Endothelial cell (in vitro differentiated cells): ENCODE measurements at places on chromosomes 4 and X. TPM values are rescaled to one million over a fixed set of nuclear protein-coding genes. Genes with fewer than 3 reads are reported as not detected.

GRCh38 chr4:152348670-152349069 lies 187.2 kb downstream of the FBXW7 start:
- DNase-seq, result no peak
- no peak overlapping the region for H3K4me3 ChIP-seq
- no peak overlapping the region for H3K27ac ChIP-seq
- H3K4me1 ChIP-seq, result peaks cover 2% of the 10 kb centered on the region
- no peaks in the 10 kb centered on the region for H3K36me3 ChIP-seq

PNMA3 gene
- total RNA-seq, result 1.4 TPM

- no peak overlapping the region for H3K4me3 ChIP-seq
- DNase-seq, result no peak
- H3K4me1 ChIP-seq, result peaks cover 16% of the 10 kb centered on the region
- no peaks in the 10 kb centered on the region for H3K36me3 ChIP-seq
- no peak overlapping the region for H3K27ac ChIP-seq
Observed at GRCh38 chr4:73451404-73451803, 15.4 kb downstream of the AFP start.

UGT8 gene
- 4.1 TPM for total RNA-seq

VEGFD gene
- 0.56 TPM for total RNA-seq

ZNF827 gene
- 22.8 TPM for total RNA-seq

DNA sequence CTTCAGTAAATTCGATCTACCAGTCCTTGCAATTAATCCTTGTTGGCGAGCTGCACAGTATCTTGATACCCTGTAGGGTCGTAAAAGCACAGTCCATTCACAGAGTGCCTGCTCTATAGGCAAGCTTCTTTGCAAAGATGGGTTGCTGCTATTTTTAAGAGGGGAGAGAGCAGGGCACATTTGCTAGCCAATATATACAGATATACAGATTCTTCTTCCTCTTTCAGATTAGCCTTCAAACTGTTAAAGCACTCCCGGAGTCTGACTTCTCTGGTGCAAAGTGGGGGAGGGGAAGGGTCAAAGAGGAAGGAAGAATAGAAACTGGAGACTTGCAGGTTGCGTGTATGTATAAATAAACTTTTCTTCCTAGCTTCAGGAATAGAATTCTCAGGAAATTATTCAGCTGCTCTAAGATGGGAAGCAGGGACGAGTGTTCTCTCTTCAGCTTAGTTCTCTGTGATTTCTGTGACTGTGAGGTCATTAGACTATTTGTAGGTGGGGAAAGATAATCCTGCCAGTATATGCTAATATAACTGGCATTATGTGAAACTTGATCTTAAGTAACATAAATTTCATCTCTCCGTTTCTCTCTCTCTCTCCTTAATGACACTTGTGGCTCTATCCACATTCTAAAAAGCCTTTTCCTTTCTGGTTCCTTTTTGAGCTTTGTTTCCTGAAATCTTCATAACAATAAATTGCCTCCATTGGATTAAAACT lies at the start of gene CYSLTR1:
Gene CYSLTR1, minus strand, starts transcription at position 242 of the 717 bp plus-strand sequence. CDS start 53,865 bp downstream, outside the sequence.
- no peaks in the 10 kb centered on the region for H3K36me3 ChIP-seq
- no peak within 1 kb of the TSS for H3K27ac ChIP-seq
- no peaks in the 10 kb centered on the region for H3K27me3 ChIP-seq
- H3K4me1 ChIP-seq, result peaks cover 9% of the 10 kb centered on the region

DNA sequence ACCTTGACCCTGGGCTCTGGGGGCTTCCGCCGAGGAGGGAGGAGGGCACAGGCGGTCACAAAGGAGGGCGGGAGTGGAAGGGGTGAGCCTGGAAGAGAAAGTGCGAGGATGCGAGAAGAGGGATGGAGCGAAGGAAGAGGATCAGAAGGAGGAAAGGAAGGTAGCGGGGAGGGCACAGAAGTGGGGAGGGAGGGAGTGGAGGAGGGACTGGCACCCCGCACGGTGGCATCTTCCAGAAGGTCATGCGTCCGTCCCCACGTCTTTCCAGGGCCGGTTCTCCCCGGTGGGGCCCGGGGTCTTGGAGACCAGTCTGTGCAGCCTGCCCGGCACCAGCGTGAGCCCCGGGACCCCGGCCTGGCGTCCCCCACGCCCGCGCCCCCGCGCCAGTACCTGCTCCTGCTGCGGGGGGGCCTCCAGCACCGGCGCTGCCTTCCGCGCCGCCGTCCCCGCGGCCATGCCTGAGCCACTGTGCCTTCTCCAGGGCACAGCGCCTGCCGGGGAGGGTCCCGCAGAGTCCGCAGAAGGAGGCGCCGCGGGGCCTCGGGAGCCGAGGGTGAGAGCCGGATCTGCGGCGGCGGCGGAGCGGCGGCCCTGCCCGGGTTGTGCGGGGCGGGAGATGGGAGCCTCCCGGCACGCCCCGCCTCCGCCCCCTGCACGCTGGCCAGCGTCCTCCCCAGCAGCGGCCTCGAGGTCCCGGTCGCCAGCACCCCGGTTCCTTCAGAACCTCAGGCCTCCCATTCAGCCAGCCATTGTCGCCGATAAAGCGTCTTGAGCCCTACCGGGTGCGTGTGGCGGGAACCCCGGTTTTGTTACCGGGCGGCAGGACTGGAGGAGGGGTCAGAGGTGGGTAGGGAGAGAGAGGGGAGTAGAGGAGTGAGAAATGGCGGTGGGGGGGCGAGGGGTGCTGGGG lies at the start of gene RNF175:
Gene RNF175, minus strand, starts transcription at position 618 of the 910 bp plus-strand sequence. Its CDS starts 162 bp downstream, at position 456.
- H3K4me1 ChIP-seq, result peaks cover 2% of the 10 kb centered on the region
- peak; percentile 41 for DNase-seq
- no peaks in the 10 kb centered on the region for H3K36me3 ChIP-seq

PPM1K gene
- 9.7 TPM for total RNA-seq

GRCh38 chr4:128350449-128351045 lies 62.9 kb upstream of the PGRMC2 start:
- no peaks in the 10 kb centered on the region for H3K36me3 ChIP-seq
- H3K27ac ChIP-seq, result no peak overlapping the region
- DNase-seq, result no peak
- no peak overlapping the region for H3K4me3 ChIP-seq

DNA sequence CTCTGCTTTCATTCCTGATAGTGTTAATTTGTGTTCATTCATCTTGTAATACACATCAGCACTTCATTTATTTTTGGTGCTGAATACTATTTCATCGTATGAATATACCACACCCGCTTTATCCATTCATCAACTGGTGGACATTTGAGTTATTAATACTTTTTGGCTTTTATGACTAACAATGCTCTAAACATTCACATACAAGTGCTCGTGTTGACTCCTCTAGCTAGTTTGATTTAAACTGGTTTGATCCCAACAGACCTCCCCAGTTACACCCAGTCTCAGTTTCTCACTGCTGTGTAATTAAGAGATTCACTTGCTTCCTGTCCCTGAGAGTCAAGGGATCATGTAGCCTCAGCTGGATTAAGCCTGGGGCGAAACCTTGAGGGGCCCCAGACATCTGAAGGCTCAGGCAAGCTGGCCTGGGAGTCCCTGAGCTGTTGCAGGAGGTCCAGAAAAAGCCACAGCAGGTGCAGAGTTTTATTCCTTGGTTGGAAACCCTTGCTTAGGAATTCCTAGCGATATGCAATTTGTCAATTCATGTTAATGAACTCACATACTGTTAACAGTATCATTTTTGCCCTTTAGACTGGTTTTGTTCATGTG lies 52.8 kb upstream of the CLDN24 start:
- H3K27me3 ChIP-seq, result peaks cover 9% of the 10 kb centered on the region
- no peak overlapping the region for H3K4me3 ChIP-seq
- no peak overlapping the region for H3K27ac ChIP-seq
- DNase-seq, result no peak

GRCh38 chr4:56342746-56343145 lies 44.5 kb downstream of the AASDH start:
- no peak for DNase-seq
- no peak overlapping the region for H3K4me3 ChIP-seq
- H3K27ac ChIP-seq, result no peak overlapping the region

RBM46 gene
- total RNA-seq, result not detected

TGIF2LX gene
- total RNA-seq, result not detected

SSR4 gene
- total RNA-seq, result 243 TPM

DNA sequence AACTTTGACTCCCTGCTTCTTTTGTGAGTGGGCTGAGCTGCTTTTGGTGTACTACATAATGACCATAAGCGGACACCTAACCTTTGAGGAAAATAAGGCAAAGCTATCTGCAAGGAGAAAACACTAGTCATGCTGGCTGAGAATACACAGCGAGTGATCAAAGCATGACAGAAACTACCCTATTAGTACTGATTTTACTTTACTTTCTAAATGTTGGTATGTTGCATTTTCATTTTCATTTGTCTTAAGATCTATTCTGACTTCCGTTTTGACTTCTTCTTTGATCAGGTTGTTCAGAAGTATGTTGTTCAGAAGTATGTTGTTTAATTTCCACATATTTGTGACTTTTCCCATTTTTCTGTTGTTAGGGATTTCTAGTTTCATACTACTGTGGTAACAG lies 361.1 kb downstream of the TRAM1L1 start:
- no peak overlapping the region for H3K27ac ChIP-seq
- DNase-seq, result no peak
- H3K4me1 ChIP-seq, result no peaks in the 10 kb centered on the region
- no peaks in the 10 kb centered on the region for H3K27me3 ChIP-seq

ARHGAP6 gene
- 4.1 TPM for total RNA-seq

DNA sequence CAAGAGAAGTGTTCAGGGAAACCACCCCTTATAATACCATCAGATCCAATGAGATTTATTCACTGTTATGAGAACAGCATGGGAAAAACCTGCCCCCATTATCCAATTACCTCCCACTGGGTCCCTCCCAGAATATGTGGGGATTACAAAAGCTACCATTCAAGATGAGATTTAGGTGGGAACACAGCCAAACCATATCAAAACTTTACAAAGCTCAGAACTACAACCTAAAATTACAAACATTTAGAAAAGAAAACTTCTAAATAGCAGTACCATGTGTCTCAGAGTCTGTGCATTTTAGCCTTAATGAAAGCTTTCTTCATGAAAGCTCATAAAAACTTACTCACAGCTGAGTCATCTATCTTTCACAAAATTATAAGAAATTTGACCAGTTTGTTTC lies 1442.8 kb upstream of the PCDH7 start:
- no peak overlapping the region for H3K27ac ChIP-seq
- H3K4me1 ChIP-seq, result peaks cover 3% of the 10 kb centered on the region
- H3K36me3 ChIP-seq, result peaks cover 3% of the 10 kb centered on the region
- no peak for DNase-seq
- no peaks in the 10 kb centered on the region for H3K27me3 ChIP-seq

DNA sequence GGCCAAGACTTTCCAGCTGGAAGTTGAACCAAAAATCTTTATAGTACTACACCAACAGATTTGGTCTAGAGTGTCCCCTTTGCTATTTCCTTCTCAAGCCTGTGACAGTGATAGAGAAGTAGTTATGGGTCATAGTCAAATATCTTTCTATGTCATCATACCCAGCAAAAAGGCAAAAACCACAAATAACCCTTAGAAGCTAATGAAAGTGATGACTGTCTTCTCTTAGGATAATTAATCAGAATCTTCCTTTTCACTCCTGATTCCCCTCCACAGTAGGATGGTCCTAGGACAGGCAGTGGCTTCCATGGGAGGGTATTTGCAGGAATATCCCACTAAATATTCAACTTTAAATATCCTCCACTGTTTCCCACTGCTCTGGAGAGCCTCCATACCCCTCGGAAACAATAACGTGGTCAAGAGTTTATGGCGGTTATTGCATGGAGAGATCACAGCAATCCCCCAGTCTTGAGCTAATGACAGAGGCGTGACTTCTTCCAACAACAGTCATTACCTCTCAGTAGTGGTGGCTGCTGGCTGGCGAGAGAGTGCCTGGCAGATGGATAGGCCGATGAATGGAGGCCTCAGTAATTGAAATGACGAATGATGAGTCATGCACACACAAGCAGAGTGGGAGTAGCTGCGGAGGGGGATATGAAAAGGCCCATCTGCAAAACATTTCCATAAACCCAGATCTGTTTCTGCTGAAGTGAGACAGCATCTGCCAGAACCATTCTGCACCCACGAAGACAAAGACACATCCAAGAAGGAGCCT lies 154.9 kb downstream of the STK32B start:
- no peak for DNase-seq
- H3K4me1 ChIP-seq, result no peaks in the 10 kb centered on the region
- no peak overlapping the region for H3K27ac ChIP-seq
- peaks cover 2% of the 10 kb centered on the region for H3K27me3 ChIP-seq
- H3K4me3 ChIP-seq, result no peak overlapping the region

DNA sequence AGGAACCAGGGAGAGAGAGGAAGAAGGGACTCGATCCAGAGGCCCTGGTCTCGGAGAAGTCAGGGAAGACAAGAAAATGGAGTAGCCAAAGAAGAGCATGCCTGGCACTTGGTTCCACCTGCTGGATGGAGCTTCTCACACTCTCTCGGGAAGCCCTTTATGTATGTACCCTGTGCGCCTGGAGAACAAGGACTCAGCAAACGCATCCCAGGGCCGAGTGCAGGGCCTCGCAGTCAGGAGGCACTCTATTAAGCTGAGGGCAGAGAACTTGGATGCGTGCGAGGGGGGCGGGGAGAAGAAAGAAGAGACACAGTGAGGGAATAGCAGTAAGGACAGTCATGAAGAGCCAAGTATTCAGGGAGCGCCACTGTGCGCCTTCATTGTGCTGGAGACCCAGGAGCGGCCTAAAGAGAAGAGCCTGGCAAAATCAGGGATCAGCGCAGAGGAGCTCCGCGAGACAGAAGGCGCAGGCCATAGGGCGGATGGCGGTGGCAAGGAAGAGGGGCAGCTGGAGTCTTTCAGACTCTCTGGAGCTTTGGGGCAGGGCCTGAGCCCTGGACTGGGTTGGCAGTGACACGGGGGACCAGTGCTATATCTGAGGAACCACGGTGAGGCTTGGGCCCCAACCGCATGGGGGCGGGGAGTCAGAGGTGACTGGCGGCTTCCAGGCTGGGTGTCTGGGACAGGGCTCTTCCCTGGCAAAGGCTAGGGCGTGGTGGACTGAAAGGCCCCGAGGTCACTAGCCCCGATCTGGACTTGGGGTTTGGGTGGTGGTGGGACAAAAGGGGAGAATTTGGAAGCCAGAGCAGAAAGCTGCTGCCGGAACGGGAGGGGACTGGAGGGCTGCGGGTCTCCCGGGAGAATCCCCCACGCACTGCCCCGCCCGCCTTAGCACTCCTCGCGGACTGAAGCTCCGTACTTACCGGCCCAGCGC lies 1.9 kb upstream of the SEPTIN6 start:
- H3K4me1 ChIP-seq, result peaks cover 5% of the 10 kb centered on the region
- H3K36me3 ChIP-seq, result no peaks in the 10 kb centered on the region

DNA sequence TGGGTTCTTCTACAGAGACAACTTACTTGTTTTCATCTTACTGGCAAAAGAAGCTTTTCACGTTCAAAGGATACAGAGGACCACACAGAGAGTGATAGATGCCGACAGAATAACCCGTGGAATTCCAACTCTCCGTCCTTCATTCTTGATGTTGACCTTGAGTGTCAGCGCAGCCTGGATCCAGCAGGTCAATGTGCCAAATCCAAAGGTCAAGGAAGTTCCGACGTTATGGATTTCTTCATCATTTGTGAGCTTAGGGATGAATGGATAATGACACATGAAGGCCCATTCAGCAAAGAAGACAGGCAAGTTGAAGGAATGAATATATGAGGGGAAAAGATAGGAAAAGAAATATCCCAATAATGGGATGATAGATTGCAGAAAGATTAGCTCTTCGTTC lies 59.6 kb downstream of the ENOPH1 start:
- no peaks in the 10 kb centered on the region for H3K27me3 ChIP-seq
- H3K4me1 ChIP-seq, result no peaks in the 10 kb centered on the region
- no peak overlapping the region for H3K4me3 ChIP-seq
- no peaks in the 10 kb centered on the region for H3K36me3 ChIP-seq

TRIM75 gene
- not detected for total RNA-seq

TLR8 gene
- total RNA-seq, result not detected
